Activated T-cell treated with anti-CD3 and anti-CD28 coated beads, Interleukin-2, amount 50 U/mL, for 72 hours (primary cell): ENCODE measurements at places on chromosomes 1 and 21. TPM values are rescaled to one million over a fixed set of nuclear protein-coding genes. Genes with fewer than 3 reads are reported as not detected.

The HAPLN2 gene
- total RNA-seq: 0.22 TPM

The RCSD1 gene
- total RNA-seq: 69.5 TPM

The KIF26B gene
- total RNA-seq: 0.34 TPM

- H3K27me3 ChIP-seq: peaks cover 46% of the 10 kb centered on the region
- H3K4me1 ChIP-seq: no peaks in the 10 kb centered on the region
- H3K4me3 ChIP-seq: peak overlapping the region; percentile 38
- no peaks in the 10 kb centered on the region for H3K36me3 ChIP-seq
- no peak overlapping the region for H3K27ac ChIP-seq
- no peak for DNase-seq
These were observed 58.0 kb downstream of the RBM11 start for GRCh38 chr21:14273736-14274538.

DNA sequence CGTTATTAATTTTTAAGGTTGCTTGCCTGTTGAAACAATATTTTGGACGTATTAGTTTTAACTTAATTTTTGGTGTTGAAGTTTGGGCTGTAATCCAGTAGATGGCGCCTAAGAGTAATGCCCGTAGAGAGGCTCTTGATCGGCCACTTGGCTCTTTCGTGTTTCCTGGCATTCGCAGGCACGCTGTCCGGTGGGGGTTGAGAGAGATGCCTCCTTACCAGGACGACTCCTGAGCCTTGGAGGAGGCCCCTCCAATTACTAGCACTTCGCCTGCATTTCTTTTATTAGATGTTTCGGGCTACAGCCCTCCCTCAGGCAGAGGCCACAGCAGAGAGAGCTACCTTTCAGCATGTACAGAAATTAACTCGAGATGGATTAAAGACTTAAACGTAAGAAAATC, 12.0 kb downstream of the OR2M4 start:
- DNase-seq: peak; percentile 23
- H3K36me3 ChIP-seq: no peaks in the 10 kb centered on the region
- H3K27ac ChIP-seq: no peak overlapping the region
- H3K27me3 ChIP-seq: peaks cover 10% of the 10 kb centered on the region

GRCh38 chr1:55724551-55725325, 509.6 kb upstream of the USP24 start:
- peaks cover 10% of the 10 kb centered on the region for H3K27me3 ChIP-seq
- no peak overlapping the region for H3K4me3 ChIP-seq
- H3K36me3 ChIP-seq: no peaks in the 10 kb centered on the region
- no peaks in the 10 kb centered on the region for H3K4me1 ChIP-seq
- H3K27ac ChIP-seq: no peak overlapping the region
- no peak for DNase-seq

DNA sequence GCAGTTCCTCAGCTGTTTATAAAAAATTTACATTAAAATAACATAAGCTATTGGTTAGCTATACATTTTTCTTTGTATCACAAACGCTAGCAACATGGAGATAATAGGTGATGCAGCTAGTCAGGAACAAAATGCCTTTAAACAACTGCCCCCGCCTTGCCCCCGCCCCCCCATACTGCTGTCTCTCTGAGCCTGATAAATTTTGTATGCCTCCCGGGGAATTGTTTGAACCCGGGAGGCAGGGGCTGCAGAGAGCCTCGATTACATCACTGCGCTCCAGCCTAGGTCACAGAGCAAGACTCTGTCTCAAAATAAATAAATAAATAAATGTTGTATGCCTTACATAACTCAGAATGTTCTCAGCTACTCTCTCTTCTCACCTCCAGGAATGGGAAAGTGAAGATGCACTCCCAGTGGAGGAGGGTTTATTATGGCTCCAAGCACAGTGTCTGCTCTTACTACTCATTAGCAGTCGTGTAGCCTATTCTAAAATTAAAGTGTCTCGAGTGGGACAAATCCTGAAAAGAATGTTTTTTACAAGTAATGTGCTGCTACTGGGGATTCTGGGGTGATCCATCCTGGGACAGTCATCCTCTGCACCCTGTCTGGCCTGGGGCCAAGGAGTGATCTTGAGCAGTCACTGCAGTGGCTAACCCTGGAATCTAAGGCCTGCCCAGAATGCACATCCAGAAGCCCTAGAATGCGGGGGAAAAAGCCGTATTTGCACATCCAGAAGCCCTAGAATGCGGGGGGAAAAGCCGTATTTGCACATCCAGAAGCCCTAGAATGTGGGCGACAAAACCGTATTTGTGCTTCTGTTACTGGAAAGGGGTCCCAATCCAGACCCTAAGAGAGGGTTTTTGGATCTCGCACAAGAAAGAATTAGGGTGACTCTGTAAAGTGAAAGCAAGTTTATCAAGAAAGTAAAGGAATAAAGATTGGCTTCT, 39.4 kb upstream of the ZNF496 start:
- no peak overlapping the region for H3K4me3 ChIP-seq
- DNase-seq: no peak

GRCh38 chr1:43904660-43905551, 28.7 kb upstream of the ARTN start:
- H3K36me3 ChIP-seq: no peaks in the 10 kb centered on the region
- H3K27me3 ChIP-seq: no peaks in the 10 kb centered on the region
- H3K4me3 ChIP-seq: no peak overlapping the region
- no peak for DNase-seq

DNA sequence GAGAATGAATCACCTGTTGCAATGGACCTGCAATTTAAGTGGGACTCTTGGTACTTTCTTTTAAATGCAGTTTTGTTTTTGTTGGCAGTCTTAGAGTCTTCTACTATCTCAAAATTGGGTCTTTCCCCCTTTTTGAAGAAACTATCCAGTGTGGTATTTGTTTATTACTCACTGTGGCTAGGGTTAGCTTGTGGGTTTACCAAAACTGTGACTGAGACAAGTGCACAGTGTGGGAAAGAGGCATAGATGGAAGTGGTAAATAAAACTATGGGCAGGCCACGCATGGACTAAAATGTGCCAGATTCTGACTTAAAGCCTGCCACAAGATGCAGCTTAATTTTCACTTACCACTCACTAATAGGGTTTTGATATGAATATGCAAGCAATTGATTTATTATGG, 1441.7 kb downstream of the PLA2G4A start:
- no peaks in the 10 kb centered on the region for H3K4me1 ChIP-seq
- H3K27me3 ChIP-seq: no peaks in the 10 kb centered on the region
- H3K36me3 ChIP-seq: peaks cover 2% of the 10 kb centered on the region
- H3K4me3 ChIP-seq: no peak overlapping the region

- peaks cover 6% of the 10 kb centered on the region for H3K36me3 ChIP-seq
- DNase-seq: no peak
- H3K4me1 ChIP-seq: peaks cover 31% of the 10 kb centered on the region
- peaks cover 28% of the 10 kb centered on the region for H3K27me3 ChIP-seq
These were observed 4.9 kb downstream of the TGFB2 start for GRCh38 chr1:218350035-218350525.

- no peaks in the 10 kb centered on the region for H3K27me3 ChIP-seq
- H3K36me3 ChIP-seq: peaks cover 4% of the 10 kb centered on the region
- DNase-seq: peak; percentile 91
These were observed at the start of gene ISG15 for GRCh38 chr1:1013105-1013921. ISG15 (plus strand) TSS chr1:1013497; CDS start chr1:1013574, 77 bp downstream.

DNA sequence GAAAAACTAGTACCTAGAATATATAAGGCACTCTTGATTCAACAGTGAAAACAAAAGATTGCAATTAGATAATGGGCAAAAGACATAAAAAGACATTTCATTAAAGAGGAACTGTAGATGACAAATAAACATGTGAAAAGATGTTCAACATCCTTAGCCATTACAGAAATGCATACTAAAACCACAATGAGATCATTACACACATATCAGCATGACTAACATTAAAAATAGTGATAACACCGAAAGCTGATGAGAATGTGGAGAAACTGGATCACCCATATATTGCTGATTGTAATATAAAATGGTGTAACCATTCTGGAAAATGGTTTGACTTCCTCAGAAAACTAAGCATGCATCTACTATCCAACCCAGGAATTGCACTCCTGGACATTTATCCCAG, 340.3 kb downstream of the SEC16B start:
- DNase-seq: no peak
- H3K4me3 ChIP-seq: no peak overlapping the region
- H3K4me1 ChIP-seq: no peaks in the 10 kb centered on the region
- H3K27me3 ChIP-seq: no peaks in the 10 kb centered on the region
- no peaks in the 10 kb centered on the region for H3K36me3 ChIP-seq
